ENCODE measurements at places on chromosomes 6 and 20. TPM values are rescaled to one million over a fixed set of nuclear protein-coding genes. Genes with fewer than 3 reads are reported as not detected.

USP49 gene
- 0.60 TPM for total RNA-seq

FERMT1 gene
- 6.4 TPM for total RNA-seq

CST11 gene
- not detected for total RNA-seq

PHACTR2 gene
- total RNA-seq, result 23.7 TPM

MOXD1 gene
- 96.5 TPM for total RNA-seq

ZNF133 gene
- 29.7 TPM for total RNA-seq

C20orf202 gene
- not detected for total RNA-seq

TDRD6 gene
- not detected for total RNA-seq

PREX1 gene
- total RNA-seq, result 1.3 TPM
